ENCODE measurements at places on chromosomes 5 and 9.

DNA sequence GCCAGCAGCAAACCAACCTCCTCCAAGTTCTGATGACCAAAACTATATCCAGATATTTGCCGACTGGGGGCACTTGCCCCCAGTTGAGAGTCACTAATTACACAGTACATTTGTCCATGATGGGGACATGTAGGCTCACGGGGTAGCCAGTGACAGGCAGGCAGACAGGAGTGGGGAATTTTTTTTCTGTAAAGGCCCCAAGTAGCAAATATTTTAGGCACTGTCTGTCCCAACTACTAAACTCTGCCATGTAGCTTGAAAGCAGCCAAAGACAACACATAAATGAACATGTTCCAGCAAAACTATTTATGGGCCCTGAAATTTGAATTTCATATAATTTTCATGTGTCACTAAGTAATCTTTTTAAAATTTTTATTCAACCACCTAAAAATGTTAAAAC is 80.7 kb downstream of the GRIA1 start:
- no peak for DNase-seq

- DNase-seq: no peak
Observed at GRCh38 chr9:73573235-73573634, 421.6 kb downstream of the ANXA1 start.

GRCh38 chr5:3905031-3905430 is 309.4 kb downstream of the IRX1 start:
- no peak for DNase-seq

- no peak for DNase-seq
Observed at GRCh38 chr5:136420168-136420898, 55.0 kb upstream of the TRPC7 start.

- no peak for DNase-seq
Observed at GRCh38 chr5:133467826-133468463, 144.4 kb downstream of the FSTL4 start.

DNA sequence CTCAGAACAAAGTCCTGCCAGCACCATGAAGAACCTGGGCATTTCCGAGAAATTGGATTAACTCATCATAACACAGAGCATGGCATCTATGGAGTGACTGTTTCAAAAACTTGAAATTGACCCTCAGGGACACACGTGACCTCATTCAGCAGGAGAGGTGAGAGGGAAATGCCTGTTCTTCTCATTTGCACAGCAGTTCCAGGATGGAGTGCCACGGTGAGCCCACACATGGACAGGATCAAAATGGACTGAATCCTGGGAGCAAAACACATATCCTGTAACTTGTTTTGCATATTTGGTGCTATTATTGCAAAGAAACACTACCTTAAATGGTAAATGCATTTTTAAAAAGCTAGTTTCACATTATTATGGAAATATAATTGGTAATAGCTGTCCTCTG is 256.1 kb upstream of the IRX2 start:
- no peak for DNase-seq

DNA sequence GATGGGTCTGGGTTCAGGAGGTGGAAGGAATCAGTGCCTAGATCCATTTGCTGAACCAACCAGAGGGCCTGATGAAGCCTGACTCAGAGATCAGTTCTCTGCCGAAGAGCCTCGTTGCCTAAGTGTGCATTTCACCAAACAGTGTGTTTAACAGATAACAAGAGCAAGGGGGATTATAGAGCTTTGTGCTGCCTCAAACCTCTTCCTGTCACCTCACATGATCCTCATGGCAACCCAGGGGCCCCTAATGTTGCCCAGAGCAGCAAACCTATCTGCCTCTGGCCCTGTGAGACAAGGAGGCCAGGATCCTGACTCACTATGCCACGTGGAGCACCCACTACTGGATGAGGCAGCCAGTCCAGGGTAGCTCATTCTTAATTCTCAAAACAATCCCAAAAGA is 66.3 kb upstream of the EPB41L4B start:
- DNase-seq: no peak

GRCh38 chr5:60402161-60402785 is 297.7 kb downstream of the DEPDC1B start:
- DNase-seq: no peak

DNA sequence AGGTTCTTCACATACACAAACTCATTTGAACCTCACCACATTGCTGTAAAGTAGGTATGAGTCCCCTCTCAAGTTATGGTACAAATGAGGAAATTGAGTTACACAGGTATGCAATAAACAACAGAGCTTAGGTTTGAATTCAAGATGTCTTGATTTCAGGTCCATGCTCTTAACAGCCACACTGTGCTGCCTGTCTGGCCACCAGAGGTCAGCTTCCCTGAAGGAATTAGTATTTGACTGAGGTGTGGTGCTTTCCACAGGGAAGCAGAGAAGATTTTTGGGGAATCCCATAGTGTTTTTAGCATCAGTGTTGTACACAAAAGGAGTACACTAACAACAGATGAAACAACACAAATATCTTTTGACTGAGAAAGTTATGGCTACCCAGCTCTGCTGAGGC is 94.4 kb upstream of the ITGA1 start:
- no peak for DNase-seq
